ENCODE measurements at places on chromosomes 1 and 21. TPM values are rescaled to one million over a fixed set of nuclear protein-coding genes. Genes with fewer than 3 reads are reported as not detected.

AZIN2 gene
- total RNA-seq, result 30.3 TPM

PGBD5 gene
- not detected for total RNA-seq

KIF21B gene
- 0.59 TPM for total RNA-seq

LCA5L gene
- 3.0 TPM for total RNA-seq

NR1I3 gene
- not detected for total RNA-seq

RAB3B gene
- 31.8 TPM for total RNA-seq

SLC16A4 gene
- total RNA-seq, result 10.4 TPM

DIPK1A gene
- 12.5 TPM for total RNA-seq

Data from smooth muscle cell of the umbilical artery (primary cell).